ENCODE measurements at places on chromosomes 3 and 15. TPM values are rescaled to one million over a fixed set of nuclear protein-coding genes. Genes with fewer than 3 reads are reported as not detected.
A peak's percentile ranks its signal among the peaks of the same experiment; 100 is the strongest.

GRCh38 chr3:126341755-126342150 lies 15.5 kb downstream of the KLF15 start:
- no peaks in the 10 kb centered on the region for H3K36me3 ChIP-seq
- H3K27me3 ChIP-seq = no peaks in the 10 kb centered on the region
- no peak overlapping the region for H3K4me3 ChIP-seq
- H3K27ac ChIP-seq = no peak overlapping the region
- DNase-seq = no peak

GRCh38 chr15:30978328-30978727 lies 13.1 kb downstream of the MTMR10 start:
- no peaks in the 10 kb centered on the region for H3K27me3 ChIP-seq

- H3K4me3 ChIP-seq = no peak overlapping the region
- H3K4me1 ChIP-seq = no peaks in the 10 kb centered on the region
- H3K36me3 ChIP-seq = no peaks in the 10 kb centered on the region
- H3K27ac ChIP-seq = no peak overlapping the region
- no peaks in the 10 kb centered on the region for H3K27me3 ChIP-seq
Observed at GRCh38 chr15:61834076-61834697, 226.1 kb downstream of the VPS13C start.

DNA sequence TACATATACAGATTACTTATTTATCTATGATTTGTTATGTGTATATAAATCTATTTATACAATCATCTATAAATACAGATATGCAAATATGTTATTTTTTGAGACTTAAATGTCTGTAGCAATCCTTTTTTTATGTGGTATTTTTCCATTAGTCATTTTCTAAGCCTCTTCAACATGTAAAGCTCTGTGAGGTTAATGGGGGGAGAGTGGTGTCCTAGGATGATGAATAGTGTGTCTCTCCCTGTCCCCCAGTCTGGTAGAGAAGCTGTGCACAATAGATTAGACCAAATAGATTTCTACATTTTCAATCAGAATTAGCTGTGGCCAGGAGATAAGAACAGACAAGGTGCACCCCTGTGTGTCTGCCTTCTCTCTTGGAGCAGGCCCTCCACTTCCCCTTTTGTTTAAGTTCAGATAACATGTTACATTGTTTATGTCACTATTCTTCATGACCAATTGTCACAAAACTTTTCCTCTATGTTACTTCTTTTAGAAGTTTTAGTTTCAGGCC lies 453.9 kb downstream of the LPP start:
- no peaks in the 10 kb centered on the region for H3K27me3 ChIP-seq
- H3K36me3 ChIP-seq = no peaks in the 10 kb centered on the region
- no peak overlapping the region for H3K27ac ChIP-seq
- peaks cover 24% of the 10 kb centered on the region for H3K4me1 ChIP-seq
- no peak overlapping the region for H3K4me3 ChIP-seq
- DNase-seq = no peak

- peak within 1 kb of the TSS; percentile 46 for H3K4me3 ChIP-seq
- no peaks in the 10 kb centered on the region for H3K36me3 ChIP-seq
- H3K27me3 ChIP-seq = peaks cover under 1% of the 10 kb centered on the region
- DNase-seq = no peak
Observed at GRCh38 chr15:39919748-39920509, at the start of gene GPR176. Gene GPR176 (minus strand): TSS chr15:39920266. CDS start chr15:39920026, 240 bp downstream.

GRCh38 chr3:34202975-34203374 lies 404.5 kb downstream of the PDCD6IP start:
- no peak overlapping the region for H3K4me3 ChIP-seq
- no peak for DNase-seq
- peaks cover 14% of the 10 kb centered on the region for H3K4me1 ChIP-seq
- H3K36me3 ChIP-seq = no peaks in the 10 kb centered on the region
- H3K27ac ChIP-seq = no peak overlapping the region

DNA sequence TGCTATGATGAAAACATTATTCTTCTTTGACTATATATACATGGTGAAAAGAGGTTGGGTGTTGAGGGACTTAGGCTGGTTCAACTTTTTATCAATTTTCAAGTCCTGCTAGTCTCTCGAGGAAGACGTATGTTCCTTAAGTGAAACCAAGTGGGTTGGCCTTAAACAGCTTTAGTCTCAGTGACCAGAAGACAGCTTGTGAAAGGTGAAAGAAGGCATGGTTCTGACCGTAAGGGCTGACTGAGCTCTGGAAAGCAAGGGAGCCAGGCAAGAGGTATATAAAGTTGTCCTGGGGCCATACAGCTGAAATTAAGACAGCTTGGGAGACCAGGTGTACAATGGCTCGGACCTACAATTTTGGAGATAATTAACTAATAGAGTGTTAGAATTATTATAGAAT lies 128.9 kb upstream of the TP63 start:
- no peaks in the 10 kb centered on the region for H3K27me3 ChIP-seq
- no peak for DNase-seq
- no peak overlapping the region for H3K27ac ChIP-seq
- H3K4me1 ChIP-seq = no peaks in the 10 kb centered on the region
- H3K36me3 ChIP-seq = no peaks in the 10 kb centered on the region

DNA sequence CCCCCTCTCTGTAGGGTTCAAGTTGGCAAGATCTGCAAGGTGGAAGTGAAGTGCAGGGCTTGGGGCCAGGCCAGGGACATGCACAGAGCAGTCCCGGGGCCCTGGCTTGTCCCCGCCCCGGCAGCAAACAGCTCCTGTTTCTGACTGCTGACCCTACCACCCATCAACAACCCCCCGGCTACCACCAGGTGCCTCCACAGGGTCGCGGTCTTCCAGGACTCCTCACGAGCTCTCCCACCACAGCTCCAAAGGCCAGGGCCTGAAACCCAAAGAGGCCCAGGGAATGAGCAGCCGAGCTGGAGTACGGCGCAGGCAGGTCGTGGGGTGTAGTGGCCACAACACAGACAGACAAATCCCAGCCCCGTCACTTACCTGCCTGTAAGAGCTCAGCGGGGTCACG lies 121.3 kb upstream of the SMAD3 start:
- DNase-seq = no peak
- H3K27me3 ChIP-seq = no peaks in the 10 kb centered on the region
- no peak overlapping the region for H3K27ac ChIP-seq

DNA sequence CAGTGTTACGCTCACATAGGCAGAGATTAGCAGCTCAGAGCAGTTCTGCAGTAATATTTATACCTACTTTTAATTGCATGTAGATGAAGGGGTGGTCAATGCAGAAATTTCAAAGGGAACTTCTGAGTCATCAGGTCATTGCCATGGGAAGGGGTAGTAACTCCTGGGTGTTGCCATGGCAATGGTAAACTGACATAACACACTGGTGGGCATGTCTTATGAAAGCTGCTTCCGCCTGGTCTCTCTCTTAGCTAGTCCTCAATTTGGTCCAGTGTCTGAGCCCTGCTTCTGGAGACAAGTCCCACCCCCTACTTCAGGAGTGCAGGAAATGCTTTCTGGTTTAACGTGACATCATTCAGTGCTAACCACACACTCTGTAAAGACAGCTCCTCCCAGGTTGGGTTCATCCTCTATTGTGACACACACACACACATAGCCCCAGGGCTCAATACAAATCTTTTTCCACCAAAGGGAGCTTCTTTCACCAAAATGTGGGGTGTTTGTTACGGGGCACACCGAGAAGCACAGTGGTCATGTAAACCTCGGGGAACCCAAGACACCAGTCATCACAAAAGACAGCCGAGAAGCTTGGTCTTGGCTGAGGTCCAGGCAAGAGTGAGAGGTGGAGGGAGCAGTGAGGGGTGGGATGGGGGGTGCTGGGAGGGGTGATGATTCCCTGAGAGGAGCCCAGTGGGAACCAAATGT lies 74.5 kb downstream of the TLE3 start:
- no peak overlapping the region for H3K27ac ChIP-seq
- H3K27me3 ChIP-seq = 0 out of 2 replicates have a peak, but pooled peaks cover 3% of the 10 kb centered on the region
- DNase-seq = peak; percentile 73
- no peaks in the 10 kb centered on the region for H3K36me3 ChIP-seq

GRCh38 chr3:189458528-189458927 lies 172.7 kb upstream of the TP63 start:
- no peaks in the 10 kb centered on the region for H3K36me3 ChIP-seq
- no peak for DNase-seq
- no peaks in the 10 kb centered on the region for H3K27me3 ChIP-seq
- no peaks in the 10 kb centered on the region for H3K4me1 ChIP-seq

DNA sequence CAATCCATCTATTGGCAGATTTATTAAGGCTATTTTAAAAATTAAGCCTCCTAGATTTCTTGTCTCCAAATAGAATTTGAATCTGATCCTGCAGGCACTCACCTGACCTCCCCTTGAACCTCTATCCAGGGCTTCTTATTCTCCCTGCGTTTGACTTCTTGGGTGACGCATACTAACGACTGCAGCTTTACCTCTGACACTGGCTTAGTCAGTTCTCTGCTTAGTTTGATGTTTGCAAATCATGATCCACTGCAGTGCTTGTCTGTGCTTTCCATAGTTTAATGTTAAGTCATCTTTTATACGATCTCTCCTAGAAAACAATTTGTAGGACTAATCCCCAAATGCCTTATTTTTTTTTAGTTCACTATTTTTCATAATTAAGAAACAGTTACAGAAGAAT lies 233.1 kb downstream of the ROBO1 start:
- H3K27ac ChIP-seq = no peak overlapping the region
- DNase-seq = no peak
- H3K27me3 ChIP-seq = no peaks in the 10 kb centered on the region
- H3K4me1 ChIP-seq = no peaks in the 10 kb centered on the region
- H3K4me3 ChIP-seq = no peak overlapping the region

GRCh38 chr3:80734483-80734882 lies 966.7 kb upstream of the ROBO1 start:
- H3K36me3 ChIP-seq = peaks cover 7% of the 10 kb centered on the region
- H3K27me3 ChIP-seq = no peaks in the 10 kb centered on the region
- H3K4me1 ChIP-seq = peaks cover 29% of the 10 kb centered on the region
- no peak for DNase-seq
- no peak overlapping the region for H3K4me3 ChIP-seq

DNA sequence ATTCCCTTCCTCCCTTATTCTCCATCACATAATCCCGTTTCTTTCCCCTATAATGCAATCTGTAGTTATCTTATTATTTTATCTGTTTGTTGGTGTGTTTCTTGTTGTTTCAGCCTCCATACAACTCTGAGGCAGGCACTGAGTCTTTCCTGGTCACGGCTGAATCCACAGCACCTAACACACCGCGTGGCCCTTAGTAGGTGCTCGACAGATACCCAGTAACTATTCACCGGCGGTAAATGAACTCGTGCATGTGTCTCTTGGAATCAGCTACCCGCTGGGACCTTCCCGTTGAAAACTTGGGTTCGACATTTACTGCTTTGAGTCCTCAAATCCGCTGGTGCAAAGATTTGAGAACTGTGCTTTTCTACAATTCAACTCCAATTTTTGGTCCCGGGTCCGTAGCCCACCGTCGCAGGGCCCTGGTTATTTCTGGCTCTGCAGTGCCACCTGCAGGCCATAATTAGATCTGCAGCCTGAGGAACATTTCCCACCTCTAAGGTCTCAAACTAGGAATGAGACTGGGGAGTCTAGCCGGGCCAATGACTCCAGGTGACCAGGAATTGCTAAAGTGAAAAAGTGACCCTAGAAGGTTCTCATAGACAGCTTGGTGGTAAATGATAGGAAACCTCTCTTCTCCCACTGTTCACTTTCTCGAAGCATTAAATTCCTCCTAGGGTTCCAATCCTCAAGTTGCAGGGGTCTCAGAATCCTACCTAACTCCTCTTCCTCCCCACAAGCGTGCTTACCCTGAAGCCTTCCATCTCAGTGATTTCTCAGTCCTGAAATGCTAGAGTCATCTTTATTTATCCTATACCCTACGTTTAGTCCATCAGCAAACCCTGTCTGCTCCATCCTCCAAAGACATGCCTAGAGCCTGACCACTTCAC lies 40.0 kb upstream of the TRH start:
- no peaks in the 10 kb centered on the region for H3K36me3 ChIP-seq
- peak overlapping the region; percentile 43 for H3K4me3 ChIP-seq
- H3K27me3 ChIP-seq = no peaks in the 10 kb centered on the region
- peak; percentile 76 for DNase-seq
- peaks cover 12% of the 10 kb centered on the region for H3K4me1 ChIP-seq
- no peak overlapping the region for H3K27ac ChIP-seq

GRCh38 chr3:186839874-186840641 lies 2.5 kb upstream of the ADIPOQ start:
- DNase-seq = no peak
- H3K4me3 ChIP-seq = no peak overlapping the region
- H3K27me3 ChIP-seq = no peaks in the 10 kb centered on the region
- no peaks in the 10 kb centered on the region for H3K4me1 ChIP-seq
- H3K27ac ChIP-seq = no peak overlapping the region

DNA sequence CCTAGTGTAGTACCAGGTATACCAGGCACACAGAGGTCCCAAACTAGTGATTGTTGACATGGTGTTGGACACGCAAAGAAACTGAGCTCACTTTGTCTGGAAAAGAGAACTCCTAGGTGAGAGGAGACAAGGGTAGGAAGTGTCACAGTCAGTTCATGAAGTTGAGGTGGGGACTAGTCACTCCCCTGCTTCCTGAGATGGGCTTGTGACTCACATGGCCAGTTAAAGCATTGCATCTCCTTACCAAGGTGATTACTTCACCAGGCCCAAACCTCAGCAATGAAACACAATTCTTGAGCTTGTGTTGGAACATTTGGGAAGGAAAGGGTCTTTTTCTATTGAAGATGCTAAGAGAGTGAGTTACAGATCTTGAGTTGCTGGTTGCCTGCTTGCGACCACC lies 49.2 kb upstream of the RAD18 start:
- no peak for DNase-seq
- H3K4me1 ChIP-seq = no peaks in the 10 kb centered on the region
- H3K4me3 ChIP-seq = no peak overlapping the region
- H3K27me3 ChIP-seq = no peaks in the 10 kb centered on the region
- H3K36me3 ChIP-seq = no peaks in the 10 kb centered on the region

DNA sequence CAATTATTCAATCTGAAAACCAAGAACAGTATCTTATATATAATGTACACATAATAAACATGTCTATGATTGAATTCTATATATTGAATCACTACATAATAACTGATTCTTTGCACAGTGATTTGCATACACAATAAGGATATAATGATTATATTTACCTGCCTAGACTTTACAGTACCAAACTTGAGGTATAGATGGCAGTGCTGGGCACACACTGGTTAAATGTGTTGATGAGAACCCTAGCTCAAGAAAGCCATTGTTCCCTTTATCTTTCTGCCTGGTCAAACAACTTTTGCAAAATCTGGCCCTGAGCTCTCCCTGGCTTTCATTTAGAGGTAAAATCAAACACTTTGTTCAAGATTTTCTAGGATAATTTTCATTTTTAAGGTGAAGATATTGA lies 697.7 kb downstream of the TUSC7 start:
- H3K27ac ChIP-seq = no peak overlapping the region
- H3K4me3 ChIP-seq = no peak overlapping the region
- DNase-seq = peak; percentile 45
- no peaks in the 10 kb centered on the region for H3K27me3 ChIP-seq

GRCh38 chr3:180117381-180118163 lies 80.8 kb upstream of the PEX5L start:
- no peaks in the 10 kb centered on the region for H3K27me3 ChIP-seq
- no peak for DNase-seq
- H3K4me1 ChIP-seq = peaks cover 7% of the 10 kb centered on the region
- H3K27ac ChIP-seq = no peak overlapping the region

Gene SEMA6D
- not detected for total RNA-seq

Gene DPPA4
- not detected for total RNA-seq

Gene C2CD4A
- not detected for total RNA-seq

Gene TMEM207
- total RNA-seq = not detected

Gene SMCO1
- not detected for total RNA-seq

Gene DAPK2
- total RNA-seq = 56.4 TPM

Gene NOX5
- total RNA-seq = not detected

Gene CGNL1
- total RNA-seq = not detected
